Fibroblast of villous mesenchyme (primary cell): ENCODE measurements at places on chromosomes 12 and 14.

GRCh38 chr14:61469781-61470180, 148.4 kb downstream of the PRKCH start:
- DNase-seq: no peak

- DNase-seq: no peak
These were observed 405.4 kb upstream of the MIS18BP1 start for GRCh38 chr14:45658226-45658916.

DNA sequence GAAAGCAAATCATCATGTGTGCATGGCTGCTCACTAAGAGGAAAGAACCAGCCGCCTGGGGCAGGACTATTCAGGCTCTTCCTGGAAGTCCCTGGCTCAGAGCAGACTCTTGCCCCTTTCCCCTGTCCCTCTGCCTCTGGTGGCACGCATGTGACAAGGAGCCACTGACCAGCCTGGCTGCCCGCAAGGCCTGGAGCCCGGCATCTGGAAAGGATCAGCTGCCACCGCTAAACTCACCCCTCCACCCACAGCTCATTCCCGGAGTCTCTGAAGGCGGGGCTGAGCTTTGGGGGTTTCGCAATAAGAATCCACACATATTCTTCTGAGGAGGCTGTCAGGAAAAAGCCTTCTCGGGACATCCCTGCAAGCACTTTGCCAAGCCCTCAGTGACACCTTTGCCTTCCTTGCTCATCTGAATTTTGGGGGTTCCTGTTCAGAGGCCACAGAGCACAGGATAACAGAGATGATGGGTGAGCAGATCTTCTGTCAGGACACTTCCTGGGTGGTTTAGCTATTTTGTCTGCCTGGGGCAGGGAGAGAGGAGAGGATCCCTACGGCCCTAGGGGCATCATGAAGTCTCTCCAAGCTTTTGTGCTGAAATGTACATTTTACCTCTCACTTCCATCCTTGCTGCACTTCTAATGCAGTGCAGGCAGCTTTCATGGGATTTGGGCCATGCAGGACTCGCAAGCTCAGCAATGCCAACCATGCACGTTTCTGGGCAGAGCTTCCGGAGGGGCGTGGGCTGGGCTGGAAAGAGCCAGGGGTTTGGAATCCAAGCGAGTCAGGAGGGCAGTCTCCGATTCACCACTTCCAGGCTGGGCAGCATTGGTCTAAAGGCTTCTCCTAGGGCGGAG, 124.8 kb upstream of the MAP1LC3B2 start:
- peak; percentile 97 for DNase-seq

DNA sequence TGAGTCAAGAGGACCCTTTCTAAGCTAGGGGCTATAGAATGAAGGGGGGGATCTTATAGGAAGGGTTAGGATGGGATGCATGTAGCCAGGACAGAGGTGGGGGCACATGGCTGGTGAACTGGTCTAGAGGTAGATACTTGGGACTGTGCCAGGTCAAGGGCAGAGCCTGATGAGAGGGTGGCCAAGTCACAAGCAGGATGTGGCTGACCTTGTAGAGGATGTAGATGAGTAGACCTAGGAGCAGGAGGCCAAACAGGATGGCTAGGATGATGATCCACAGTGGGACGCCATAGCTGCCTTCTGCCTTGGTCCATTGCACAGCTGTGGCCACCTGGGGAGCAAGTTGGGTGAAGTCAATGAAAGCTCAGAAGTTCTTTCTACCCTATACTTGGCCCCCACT, 12.6 kb upstream of the ZNF385A start:
- DNase-seq: no peak

DNA sequence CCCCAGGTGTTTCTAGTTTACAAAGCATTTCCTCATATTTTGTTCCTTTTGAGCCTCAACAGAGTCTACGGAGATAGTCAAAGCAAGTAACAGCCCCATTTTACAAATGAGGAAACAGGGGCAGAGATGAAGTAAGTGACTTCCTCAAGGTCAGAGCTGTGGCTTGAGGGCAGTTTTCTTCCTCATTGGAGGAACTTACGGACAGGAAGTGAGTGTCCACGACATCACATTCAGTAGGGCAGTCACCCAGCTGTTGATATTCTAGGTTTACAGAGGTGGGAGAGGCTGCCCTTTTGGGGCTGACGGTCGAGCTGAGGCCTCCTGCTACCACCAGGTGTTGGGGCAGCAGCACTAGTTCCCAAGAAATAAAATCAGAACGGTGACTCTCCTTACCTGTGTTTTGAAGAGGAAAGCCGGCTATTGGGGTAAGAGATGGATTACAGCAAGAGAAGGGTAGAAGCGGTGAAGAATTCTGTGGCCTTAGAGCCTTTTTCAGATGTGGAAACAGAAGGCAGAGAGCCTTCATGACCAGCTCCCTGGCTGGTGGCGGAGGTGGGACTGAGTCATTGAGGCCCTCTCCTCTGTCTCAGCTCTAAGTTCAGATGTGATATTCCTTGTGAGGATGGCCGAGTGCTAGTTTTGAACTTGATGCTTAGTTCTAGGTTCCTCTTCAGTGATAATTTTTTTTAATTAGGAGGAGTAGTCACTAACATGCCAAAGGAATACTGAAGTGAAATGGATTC, 41.7 kb downstream of the SUSD6 start:
- DNase-seq: no peak

- DNase-seq: peak; percentile 21
These were observed 252.3 kb upstream of the AVPR1A start for GRCh38 chr12:63403256-63403655.

DNA sequence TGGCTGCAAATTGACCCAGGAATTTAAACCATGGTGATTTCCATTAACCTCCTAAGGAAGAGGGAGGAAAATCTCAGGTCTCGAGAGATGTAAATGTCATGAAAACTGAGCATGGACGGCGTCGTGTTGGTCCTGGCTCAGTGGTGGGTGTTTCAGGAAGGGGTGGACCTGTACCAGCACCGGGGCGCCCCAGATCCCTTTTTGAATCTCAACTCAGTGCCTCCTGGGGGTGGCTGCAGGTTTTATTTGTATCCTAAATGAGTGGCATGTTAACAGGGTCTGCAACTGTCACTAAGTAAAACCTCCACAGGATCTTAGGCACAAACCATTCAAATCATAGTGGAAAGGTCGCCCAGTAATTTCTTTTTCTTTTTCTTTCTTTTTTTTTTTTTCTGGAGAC, 101.3 kb downstream of the ASCL4 start:
- DNase-seq: no peak

DNA sequence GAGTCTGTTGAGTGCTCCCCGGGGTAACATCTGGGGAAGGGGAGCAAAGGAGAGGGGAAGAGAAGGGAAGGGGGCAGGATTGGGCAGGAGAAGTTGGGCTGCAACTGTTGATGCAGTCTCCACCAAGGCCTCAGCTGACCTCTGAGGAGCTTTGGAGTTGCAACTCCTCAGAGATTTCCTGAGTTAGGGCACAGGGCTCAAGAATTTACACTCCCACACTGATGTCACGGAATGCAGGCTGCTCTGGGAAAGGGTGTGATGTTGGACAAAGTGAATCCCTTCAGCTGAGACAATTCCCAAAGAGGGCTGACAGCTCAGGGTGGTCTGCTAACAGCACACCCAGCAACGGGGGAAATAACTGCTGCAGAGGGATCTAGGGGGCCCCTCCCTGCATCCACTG, 295.6 kb downstream of the PCNX1 start:
- peak; percentile 37 for DNase-seq

- DNase-seq: peak; percentile 82
These were observed 2.1 kb downstream of the UNG start for GRCh38 chr12:109099431-109100020.

DNA sequence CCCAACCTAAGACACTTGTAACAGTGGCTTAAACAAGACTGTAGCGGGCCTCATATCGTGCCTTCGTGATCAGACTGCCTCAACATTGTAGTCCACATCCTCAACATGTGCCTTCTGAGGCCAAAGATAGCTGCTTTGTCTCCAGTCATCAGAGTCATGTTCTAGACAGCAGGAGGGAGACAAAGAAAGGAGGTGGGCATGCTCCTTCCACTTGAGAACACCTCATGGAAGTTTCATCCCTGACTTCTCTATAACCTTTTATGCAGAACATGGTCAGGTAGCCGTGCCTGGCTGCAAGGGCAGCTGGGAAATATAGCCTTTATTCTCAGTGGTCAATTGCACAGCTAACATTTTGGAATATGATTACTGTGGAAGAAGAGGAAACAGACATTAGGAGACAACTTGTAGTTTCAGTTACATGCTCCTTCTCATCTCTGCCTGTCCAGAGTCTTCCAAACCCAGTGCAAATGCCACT, 25.3 kb upstream of the DHRS2 start:
- no peak for DNase-seq

DNA sequence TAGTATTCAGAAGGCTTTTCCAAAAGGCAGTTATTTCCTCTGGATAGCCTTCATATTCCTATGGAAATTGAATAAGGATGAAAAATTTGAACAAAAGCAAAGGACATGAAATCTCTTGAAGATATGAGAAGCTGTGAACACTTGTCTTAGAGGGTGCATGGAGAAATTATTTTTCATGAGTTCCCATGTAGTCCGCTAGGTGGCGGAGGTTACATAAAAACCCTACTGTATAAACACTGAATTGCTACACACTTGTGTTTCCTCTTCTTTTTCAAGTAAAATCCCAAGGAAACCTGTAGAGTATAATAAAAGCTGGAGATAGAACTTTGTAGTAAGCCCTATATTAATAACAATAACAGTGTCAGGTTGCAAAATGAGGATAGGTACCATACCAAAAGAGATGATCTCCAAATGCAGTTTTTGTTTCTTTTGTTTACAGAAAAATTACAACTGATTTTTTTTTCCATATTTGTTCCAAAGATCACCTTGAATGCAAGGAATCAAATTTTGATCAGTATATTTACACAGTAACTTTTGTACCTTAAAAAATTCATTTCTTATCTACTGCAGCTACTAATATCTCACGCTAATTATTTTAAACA, 37.8 kb upstream of the OR4E1 start:
- peak; percentile 49 for DNase-seq

DNA sequence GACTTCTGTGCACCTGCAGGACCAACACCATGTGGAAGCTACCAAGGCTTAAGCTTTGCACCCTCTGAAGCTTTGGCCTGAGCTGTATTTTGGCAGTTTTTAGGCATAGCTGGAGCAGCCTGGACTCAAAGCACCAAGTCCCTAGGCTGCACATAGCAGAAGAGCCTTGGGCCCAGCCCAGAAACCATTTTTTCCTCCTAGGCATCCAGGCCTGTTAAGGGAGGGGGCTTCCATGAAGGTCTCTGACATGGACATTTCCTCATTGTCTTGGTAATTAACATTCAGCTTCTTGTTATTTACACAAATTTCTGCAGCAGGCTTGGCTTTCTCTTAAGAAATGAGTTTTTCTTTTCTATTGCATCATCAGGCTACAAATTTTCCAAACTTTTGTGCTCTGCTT, 475.8 kb upstream of the FLRT2 start:
- no peak for DNase-seq

DNA sequence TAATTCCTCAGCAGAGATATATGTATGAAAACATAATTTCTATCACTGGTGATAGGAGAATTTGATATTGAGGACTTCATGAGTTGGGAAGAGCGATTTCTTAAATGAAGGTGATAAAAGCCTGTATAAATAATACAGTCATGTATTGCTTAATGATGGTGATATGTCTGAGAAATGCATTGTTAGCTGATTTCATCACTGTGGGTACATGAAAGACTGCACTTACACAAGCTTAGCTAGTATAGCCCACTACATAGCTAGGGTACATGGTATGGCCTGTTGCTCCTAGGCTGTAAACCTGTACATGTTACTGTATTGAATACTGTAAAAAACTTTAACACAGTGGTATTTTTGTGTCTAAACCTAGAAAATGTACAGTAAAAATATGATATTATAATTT, 63.4 kb downstream of the ANO4 start:
- DNase-seq: no peak

DNA sequence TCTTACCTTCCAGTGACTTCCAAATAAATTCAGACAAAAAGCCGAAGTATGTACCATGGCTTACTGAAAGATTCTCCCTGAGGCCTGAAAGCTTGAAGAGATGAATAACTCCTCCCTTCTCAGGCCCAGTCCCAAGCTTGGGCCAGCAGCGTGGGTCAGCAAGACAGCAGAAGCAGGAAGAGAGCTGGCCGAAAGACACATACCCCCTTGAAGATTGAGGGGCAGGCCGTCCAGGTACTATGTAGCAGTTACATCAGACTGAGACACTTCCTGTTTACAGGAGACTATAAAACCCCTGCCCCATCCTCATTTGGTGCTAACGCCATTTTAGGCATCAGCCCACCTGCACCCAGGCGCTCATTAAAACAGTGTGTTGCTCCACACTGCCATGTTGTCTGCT, 15.0 kb downstream of the NDUFA12 start:
- DNase-seq: no peak

- DNase-seq: no peak
These were observed 168.8 kb upstream of the CCND2 start for GRCh38 chr12:4104722-4105244.

DNA sequence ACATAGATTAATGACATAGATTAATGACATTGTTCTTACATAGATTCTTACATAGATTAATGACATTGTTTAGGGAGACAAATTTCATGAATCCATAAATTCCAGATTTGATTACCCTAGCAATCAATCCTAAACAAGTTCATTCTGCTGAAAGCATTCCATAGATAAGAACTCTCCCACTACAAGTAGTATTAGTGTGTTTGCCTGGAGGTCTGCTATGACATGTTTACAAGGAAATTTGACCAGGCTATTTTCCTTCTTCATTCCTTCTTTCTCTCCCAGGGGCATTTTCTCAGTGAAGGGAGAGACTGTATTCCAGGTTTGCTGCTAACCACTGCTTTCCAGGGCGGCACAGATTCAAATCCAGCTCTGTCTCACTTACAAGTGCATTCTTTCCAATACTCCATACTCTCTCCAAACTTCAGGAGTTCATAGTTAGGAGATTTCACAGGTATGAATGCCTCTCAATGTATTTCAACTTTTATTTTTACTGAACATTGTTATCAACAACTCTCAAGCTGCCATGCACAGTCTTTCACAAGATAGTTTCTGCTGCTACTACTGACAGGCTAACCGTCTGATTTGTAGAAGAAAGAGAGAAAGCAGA, 134.5 kb downstream of the SLC38A1 start:
- peak; percentile 17 for DNase-seq

GRCh38 chr12:89040146-89040964, 311.9 kb downstream of the DUSP6 start:
- DNase-seq: no peak

DNA sequence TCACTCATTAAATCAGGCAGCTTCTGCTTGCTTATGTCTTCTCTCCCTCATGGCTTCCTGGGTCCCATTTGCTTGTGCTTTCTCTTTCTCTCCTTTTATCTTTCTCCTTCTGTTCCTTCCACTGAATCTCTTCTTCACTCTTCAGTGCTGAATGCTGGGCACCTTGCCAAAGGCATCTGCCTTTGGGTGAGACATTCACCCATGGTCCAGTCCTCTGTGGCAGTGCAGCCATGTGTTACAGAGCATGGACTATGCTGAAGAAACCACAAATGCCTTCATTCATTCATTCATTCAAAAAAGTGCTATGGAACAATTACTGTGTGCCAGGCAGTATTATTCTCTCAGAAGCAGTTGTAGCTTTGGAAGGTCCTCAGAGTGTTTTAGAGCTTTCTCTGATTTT, 344.4 kb upstream of the STXBP6 start:
- DNase-seq: no peak

DNA sequence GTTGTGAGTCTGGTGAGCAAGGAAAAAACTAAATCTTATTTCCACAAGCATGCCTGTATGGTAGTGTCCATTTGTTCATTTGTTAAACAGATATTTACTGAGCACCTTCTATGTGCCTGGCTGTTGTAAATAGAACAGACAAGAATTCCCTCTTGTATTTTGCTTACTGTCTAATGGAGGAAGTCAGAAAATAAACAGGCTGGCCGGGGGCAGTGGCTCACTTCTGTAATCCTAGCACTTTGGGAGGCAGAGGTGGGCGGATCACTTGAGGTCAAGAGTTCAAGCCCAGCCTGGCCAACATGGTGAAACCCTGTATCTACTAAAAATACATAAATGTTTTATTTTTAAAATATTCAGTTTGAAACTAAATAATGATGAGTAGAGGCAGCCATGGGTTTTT, 79.3 kb downstream of the GTF2A1 start:
- no peak for DNase-seq
